RPMI8226 (cell line): ENCODE measurements at places on chromosomes 5 and 9.

GRCh38 chr5:8919096-8919495 is 626.8 kb downstream of the SEMA5A start:
- no peak for DNase-seq

DNA sequence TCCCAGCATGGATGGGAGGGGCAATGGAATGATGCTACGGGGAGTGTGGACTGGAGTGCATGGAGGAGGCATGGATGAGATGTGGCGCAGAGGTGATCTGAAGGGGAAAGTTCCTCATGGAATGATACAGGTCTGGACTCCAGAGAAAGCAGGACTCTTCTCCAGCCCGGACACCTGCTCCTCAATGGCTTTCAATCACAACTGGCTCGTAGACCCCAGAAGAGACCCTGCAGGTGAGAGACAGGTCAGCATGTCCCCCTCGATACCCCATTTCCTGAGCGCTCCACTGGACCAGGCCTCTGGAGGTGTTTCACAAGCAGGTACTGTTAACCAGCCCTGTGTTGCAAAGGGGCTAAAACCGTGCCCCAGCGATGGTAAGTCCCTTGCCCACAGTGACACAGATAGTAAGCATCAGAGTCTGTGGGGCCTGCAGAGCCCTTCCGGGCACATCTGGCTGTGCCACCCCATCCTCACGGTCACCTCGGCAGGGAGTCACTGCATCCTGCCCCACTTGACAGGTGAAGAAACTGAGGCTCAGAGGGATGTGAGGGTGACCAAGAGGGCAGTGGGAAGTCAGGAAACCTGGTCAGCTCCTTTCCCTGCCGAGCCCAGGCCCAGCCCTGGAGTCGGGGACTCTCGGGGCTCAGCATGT is 5.5 kb upstream of the DPM2 start:
- no peak for DNase-seq

GRCh38 chr9:98538203-98538602 is 170.5 kb downstream of the GABBR2 start:
- no peak for DNase-seq

DNA sequence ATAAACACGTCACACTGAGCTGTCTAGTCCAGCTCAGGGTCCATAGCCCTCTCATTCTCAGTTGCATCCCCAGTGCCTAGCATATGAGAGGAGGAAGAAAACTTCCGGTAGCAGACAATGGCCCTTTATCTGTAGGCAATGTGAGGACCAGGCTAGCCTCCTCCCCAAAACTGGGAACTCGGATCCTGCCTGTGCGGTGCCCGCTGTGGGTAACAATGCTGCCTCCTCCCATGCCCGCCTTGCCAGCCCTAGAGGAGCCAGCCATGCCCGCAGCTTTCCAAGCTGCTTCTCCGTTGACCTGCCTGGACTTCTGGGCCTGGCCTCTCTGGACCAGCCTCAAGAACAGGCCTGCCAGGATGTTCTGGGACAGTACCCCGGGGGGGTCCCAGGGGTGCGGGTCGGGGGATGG is 74.6 kb upstream of the ORM1 start:
- no peak for DNase-seq

DNA sequence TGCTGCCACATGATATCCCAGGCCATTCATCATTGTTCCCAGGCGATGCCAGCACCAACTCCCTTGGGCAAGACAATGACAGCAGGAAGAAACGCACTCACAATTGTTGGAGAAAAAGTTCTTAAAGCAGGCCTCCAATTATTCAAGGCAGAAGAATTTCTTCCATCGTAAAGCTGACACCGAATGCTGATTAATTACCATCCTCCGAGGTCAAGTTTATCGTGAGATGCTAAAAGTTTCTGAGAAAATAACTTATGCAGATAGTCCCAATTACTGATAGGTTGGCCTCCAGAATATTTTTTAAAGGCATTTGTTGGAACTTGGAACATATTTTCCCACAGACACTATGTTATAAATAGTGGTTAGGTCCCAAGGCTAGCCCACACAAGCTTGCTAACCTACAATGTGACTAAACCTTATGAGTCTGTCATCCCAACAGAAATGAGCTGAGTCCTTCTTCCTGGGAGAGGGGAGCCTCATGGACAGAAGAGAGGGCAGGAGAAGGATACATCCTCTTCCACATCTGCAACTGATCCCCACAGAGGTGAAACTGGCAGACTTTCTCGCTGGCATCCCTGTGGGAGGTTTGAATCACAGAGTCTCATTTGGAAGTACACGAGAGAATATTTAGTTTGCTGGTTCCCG is 202.4 kb upstream of the TBC1D2 start:
- DNase-seq, result no peak

DNA sequence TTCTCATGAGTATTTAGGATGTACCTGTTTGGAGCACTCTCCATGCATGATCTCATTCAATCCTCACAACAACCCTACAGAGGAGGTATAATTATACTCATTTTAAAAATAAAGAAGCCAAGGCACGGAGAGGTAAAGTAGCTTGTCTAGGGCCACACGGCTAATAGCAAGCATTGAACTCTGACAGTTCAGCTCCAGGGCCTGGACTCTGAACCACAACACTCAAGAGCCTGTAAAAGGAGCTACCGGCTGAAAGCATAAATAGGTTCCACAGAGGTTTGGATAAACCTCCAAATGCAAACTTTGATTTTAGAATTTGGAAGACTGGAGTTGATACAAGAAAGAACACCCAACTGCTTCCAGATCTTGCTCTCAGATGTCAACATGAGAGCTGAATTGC is 41.2 kb downstream of the ARHGEF37 start:
- DNase-seq, result no peak

GRCh38 chr9:90331826-90332575 is 310.6 kb downstream of the DIRAS2 start:
- no peak for DNase-seq

- no peak for DNase-seq
Observed at GRCh38 chr5:86837610-86838009, 219.9 kb downstream of the COX7C start.

- DNase-seq, result no peak
Observed at GRCh38 chr5:13831351-13831750, 113.1 kb downstream of the DNAH5 start.

DNA sequence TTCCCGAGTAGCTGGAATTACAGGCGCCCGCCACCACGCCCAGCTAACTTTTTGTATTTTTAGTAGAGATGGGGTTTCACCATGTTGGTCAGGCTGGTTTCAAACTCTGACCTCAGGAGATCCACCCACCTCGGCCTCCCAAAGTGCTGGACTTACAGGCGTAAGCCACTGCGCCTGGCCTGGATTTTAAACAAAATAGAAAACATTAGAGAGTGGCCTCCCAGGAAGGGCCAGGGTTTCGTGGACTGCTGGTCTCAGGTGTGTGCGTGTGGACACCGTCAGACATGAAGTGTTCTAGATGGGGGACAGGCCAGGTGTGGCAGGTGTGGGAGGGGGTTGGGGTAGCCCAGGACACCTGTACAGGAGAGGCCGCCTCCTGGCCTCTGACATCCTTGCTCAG is 7.0 kb upstream of the GBGT1 start:
- DNase-seq, result no peak

GRCh38 chr5:180375291-180375690 is 22.2 kb upstream of the GFPT2 start:
- no peak for DNase-seq

DNA sequence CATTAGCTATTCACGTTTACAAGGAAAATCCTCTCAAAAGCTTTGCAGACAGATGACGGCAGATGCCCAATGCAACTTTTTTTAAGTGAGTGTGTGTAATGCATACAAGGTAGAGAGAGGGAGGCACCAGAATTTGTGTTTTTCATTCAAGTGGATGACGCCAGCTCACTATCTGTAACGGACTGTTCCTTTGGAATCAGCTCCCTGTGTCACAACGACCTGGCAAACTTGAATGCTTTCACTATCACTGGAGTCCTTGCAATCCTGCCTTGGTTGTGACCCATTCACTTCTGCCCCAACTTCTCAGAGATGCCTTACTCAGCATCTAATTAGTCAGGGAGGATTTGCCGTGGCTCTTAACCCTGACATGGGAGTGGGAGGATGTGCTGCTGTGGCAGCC is 148.5 kb downstream of the BNC2 start:
- peak; percentile 25 for DNase-seq

DNA sequence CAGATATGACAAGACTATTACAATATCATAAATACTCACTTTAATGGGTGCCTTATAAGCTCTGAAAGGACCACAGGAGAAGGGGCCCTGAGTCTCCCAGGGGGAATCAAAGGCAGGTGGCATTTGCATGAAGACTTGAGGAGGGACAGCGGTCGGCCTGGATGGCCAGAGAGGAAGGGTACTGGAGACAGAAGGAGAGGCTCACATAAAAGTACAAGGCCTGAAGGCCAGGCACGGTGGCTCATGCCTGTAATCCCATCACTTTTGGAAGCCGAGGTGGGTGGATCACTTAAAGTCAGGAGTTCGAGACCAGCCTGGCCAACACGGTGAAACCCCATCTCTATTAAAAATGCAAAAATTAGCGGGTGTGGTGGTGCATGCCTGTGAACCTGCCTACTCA is 29.1 kb upstream of the LMX1B start:
- no peak for DNase-seq

- no peak for DNase-seq
Observed at GRCh38 chr5:66197764-66198405, 53.8 kb downstream of the SREK1 start.
